Caudate nucleus (tissue), 63 donors: ENCODE measurements at places on chromosomes 2 and 18.
A peak's percentile ranks its signal among the peaks of the same experiment; 100 is the strongest.

GRCh38 chr2:175404839-175405238, 223.3 kb upstream of the ATP5MC3 start:
- DNase-seq, result no peak

DNA sequence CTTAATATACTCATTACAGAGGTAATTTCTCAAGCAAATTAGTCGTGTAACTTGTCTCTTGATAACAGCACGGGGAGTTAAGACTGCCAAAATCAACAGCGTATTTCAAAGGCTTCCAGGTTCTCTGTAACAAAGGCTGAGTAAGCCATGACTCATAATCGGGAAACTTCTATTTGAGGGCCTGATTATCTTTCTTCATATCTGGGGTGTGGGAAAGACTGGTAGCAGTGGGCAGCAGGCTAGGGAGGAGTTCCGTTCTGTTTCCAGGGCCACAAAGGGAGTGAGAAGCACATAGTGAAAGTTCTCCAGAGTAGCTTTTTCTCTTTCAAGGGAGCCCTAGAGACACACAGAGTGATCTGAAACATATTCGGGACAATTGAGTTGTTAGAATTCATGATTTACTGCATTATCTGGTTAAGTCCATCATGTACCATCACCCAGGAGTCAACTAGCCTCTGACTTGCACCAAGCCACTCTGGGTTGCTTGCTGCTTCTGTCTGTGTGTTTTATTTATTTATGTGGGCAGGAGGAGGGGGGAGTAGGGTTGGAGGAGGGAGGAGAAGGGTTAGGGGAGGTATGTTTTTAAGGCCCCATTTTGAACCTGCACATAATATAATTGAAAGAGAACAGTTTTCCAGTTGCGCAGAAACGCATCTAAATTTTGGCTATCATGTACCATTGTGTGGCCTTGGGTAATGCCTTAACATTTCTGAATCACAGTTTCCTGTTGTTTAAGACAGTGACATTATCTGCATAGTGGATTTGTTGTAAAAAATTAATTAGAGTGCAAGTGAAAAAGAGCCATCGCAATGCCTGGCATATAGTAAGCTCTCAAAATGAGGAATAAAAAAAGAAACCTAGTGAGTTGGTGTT, 80.5 kb upstream of the ITPRID2 start:
- DNase-seq, result no peak

- DNase-seq, result no peak
Observed at GRCh38 chr2:64655873-64656272, 2.2 kb upstream of the SERTAD2 start.

DNA sequence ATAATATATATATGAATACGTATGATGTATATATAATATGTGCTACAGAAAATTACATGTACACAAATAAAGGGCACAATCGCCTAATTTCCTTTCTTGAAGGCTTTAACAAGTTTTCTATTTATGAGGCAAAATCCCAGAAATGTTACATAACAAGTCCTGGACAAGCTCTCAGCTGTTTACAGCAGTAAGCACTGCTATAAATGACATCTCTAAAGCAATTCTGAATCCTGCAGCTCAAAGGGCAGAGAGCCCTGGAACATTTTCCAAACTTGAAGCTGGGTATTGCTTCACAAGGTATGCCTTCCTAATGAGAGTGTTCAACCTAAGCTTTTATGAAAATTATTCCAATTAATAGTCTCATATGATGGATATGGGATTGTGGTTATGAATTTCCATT, 222.3 kb upstream of the GCFC2 start:
- DNase-seq, result no peak

GRCh38 chr18:13434854-13435253, 216.3 kb downstream of the LDLRAD4 start:
- DNase-seq, result no peak

DNA sequence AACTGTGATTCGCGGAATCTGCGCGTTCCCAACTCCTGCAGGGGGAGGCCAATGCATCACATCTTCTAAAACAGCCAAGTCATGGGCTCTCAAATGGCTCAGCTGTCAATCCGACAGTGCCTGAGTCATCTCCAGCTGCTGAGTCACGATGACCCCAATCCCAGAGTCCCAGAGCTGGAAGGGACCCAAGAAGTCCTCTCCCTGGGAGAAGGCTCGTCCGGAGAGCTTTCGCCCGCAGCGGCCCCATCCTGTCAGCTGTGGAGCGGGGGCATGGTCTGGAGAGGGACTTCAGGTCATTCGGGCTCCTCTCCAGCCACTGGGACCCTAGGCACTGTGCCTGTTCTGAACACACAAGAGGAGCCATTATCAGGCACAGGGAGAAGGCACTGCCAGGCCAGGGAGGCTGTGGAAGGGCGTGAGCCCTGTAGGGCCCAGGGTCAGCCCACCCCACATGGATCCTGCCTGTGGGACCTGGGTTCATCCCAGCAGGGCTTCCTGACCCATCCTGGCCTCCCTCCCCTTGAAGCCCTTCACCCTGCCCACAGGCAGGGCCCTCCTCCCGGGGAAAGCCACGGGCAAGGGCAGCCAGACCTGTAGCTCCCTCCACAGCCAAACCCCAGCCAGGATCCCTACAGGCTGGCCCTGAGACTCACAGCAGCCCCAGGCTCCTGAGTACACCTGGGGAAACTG, 47.6 kb upstream of the GPC1 start:
- DNase-seq, result peak; percentile 22

GRCh38 chr2:164898475-164898874, 56.9 kb downstream of the SLC38A11 start:
- no peak for DNase-seq

GRCh38 chr2:239882331-239882732, 142.8 kb downstream of the NDUFA10 start:
- DNase-seq, result no peak

- no peak for DNase-seq
Observed at GRCh38 chr2:172513524-172513900, 42.4 kb upstream of the PDK1 start.

- DNase-seq, result no peak
Observed at GRCh38 chr2:180474716-180475115, 467.6 kb upstream of the CWC22 start.

DNA sequence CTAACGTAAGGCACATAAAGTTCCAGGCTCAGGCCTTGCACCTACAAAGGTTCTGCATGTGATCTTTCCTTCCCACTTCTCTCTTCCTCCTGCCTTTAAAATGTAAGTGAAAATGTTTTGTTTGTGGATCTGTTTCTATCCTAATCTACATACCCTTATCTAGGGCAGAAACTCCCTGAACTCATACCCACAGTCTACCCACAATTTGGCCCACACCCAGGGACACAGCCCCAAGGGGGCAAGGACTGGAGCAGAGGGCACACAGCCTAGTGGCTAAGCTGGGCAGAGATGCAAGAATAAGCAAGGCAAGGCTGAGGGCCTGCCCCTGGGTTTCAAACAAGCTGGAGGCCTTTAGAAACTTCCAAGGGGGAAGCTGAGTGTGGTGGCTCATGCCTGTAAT, 71.0 kb downstream of the HS1BP3 start:
- DNase-seq, result no peak

- DNase-seq, result peak; percentile 58
Observed at GRCh38 chr2:10835052-10835970, 22.7 kb upstream of the PDIA6 start.

DNA sequence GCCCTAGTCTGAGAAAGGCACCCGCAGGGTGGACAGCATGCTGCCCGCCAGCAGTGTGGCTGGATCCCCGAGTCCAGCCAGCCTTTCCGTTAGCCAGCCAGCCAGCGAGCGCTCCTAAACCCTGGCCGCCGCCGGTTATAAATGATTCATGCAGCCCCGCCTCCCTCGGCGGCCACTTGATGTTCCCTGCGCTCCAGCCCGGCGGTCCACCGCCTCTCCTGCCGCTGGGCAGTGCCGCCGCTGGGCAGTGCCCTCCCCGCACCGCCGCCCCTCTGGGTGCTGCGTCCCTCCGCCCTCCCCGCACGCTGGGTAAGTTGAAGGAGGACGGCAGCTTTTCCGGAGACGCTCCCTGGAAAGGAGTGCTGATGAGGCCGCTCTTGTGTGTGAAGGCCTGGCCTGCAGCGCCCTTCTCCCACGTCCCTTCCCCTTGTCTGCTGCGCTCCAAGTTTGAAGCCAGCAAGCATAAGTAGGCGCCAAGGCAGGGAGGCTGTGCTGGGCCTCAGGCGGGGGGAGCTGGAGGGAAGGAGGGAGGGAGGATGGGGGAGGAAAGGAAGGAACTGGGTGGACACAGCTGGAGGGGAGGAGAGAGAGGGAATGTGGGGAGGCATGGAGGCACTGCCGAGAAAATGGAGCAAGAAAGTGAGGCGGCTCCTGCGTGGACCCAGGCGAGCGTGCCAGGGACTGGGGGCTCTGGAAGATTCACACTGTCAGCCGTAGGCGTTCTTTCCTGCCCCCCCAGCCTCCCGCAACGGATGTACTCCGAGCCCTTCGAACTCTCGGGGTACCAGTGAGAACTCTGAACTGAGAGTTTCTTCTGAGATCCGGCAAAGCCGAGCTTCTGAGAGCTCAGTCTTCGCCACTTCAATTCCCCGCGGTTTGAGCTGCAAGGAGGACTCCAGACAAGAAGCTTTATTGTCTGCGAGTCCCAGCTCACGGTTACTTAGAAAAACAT, 131.9 kb downstream of the GLI2 start:
- DNase-seq, result peak; percentile 47

DNA sequence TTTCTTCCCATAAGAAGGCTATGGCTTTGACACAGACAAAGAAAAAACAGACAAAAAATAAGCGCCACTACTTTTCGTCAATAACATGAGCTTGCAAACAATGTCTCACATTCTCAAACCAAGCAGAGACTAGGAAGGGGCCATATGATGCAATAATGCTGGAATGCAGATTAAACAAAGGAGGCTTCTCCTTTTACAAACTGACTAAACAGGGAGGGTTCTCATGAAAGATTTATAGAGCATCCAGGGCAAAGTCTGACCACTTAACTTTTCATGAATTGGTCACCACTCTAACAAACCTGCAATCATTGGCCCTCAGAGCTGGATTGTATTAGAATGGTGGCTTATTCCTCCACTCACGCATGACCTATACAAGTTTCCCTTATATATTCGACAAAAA, 663.3 kb upstream of the CHAC2 start:
- DNase-seq, result no peak

DNA sequence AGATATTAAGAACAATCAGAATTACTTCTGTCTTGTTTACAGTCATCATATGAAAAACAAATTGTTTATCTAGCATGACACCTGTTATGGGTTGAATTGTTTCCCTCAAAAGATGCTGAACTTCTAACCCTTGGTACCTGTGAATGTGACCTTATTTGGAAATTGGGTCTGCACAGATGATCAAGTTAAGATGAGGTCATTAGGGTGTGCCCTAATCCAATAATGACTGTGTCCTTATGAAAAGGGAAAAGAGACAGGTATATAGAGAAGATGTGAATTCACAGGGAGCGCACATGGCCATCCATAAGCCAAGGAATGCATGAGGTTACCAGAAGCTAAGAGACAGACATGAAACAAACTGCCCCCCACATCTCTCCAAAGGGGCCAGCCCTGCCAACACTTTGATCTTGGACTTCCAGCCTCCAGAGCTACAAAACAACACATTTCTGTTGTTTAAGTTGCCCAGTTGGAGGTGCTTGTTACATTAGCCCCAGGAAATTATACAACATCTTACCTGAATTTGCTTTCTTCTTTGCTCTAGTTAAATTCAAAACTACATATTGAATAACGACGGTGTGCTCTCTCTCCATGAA, 2.3 kb upstream of the HPCAL1 start:
- DNase-seq, result no peak

DNA sequence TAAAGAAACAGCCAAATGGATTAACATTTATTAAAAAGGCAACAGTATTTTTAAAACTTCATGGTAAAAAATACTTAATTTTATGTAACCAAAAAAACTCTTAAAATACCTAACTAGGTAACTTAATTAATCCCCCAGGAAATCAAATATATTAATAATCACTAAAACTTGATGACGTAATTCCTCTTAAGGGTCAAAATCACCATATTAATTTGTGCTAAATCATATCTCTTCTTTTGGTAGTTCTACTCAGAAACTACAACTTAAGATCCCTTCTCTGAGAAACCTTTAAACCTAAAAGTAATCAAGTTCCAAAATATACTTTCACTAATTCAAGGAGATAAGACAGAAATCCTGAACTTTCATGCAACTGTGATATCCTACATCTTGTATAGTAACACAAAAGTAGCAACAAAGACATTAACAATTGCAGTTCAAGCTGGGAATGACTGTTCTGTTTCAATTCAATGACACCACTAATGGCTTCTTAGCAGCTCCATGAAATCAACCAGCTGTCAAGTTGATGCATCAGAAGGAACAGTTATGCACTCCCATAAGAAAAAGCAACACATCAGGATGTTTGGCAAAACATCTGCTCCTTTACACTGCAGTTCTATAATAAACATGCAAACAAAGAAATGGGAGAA, 4.0 kb downstream of the BAZ2B start:
- DNase-seq, result no peak

GRCh38 chr2:237149425-237149824, 63.7 kb downstream of the COPS8 start:
- DNase-seq, result no peak

DNA sequence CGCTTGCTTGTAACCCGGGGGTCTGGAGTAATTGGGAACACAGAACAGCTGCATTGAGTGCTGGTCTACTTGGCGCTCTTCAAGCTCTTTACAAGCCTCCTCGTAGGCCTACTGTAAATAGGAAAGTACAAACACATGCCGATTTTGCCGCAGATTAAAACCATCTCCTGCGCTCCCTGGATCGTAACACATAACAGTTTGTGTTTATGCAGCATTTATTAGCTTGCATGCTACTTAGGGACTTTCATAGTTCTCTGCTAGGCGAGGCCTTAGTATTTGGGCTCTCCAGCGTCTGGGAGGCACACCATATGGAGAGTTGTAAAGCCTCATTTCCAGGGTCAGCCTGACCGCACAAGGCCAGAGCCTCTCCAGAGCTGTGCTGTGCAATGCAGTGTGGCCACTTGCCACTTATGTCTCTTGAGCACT, 84.0 kb upstream of the HAAO start:
- no peak for DNase-seq

DNA sequence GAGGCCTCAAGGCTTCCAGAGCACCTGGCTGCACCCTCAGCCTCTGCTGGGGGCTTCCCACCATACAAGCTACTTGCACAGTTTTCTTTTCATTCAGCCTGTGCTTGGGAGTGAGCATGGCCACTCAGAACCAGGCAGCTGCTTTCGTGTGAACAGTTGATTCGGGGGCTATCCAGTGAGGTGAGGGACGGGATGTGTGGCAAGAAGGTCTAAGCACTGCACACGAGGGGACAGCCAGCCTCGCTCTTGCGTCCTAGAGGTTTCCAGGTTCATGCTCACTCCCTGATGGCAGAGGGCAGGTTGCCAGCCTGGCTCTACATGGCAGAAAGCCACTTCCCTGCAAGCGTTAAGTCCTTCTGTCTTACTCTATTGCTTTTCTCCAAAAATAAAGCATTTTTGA, 146.2 kb downstream of the MBP start:
- no peak for DNase-seq
